ENCODE measurements at places on chromosomes 4 and X.
A peak's percentile ranks its signal among the peaks of the same experiment; 100 is the strongest.

DNA sequence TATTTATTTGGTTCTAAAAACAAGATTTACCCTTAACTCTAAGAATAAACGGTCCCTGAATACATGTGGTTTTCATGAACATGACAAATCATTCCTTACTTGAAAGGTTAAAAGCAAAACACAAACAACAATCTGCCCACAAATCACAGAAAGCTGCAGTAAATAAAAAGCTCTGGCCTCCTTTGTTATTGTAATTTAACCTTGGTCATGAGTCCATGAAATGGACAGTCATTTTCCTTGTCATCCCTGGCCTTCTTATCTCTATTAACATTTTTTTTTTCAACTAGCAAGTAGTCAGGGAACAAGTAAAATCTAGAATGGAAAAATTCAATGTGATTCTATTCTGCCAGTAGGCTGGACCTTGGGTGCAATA lies 92.7 kb downstream of the SCD5 start:
- DNase-seq: no peak

GRCh38 chr4:156137679-156138473 lies 184.2 kb upstream of the CTSO start:
- DNase-seq: no peak

DNA sequence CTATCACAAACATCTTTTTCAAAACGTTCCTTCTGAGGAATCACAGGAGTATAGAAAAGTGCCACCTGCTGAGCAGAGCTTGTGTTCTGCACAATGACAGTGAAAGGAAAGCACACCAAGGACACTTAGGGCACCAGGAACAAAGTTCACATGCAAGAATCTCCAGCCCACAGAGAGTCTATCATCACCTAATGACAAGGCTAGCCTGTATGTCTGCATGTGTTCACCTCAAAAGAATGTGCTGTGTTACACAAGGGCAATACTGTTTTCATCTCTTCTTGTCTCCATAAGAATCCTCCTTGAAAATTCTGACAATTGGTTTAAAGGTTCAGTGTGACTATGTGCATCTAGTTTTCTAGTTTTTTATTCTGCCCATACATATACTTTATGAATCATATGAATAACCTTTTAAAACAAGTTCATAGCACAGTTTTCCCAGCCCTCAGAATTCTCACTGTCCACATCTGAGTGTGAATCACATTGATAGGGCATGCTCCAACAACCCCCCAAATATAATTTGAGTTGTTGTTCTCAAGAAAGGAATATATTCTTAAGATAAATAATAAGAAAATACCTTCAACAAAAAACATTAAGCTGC lies 118.0 kb downstream of the PWWP3B start:
- peak; percentile 6 for DNase-seq

GRCh38 chr4:17068392-17068791 lies 169.9 kb upstream of the LDB2 start:
- DNase-seq: peak; percentile 60

DNA sequence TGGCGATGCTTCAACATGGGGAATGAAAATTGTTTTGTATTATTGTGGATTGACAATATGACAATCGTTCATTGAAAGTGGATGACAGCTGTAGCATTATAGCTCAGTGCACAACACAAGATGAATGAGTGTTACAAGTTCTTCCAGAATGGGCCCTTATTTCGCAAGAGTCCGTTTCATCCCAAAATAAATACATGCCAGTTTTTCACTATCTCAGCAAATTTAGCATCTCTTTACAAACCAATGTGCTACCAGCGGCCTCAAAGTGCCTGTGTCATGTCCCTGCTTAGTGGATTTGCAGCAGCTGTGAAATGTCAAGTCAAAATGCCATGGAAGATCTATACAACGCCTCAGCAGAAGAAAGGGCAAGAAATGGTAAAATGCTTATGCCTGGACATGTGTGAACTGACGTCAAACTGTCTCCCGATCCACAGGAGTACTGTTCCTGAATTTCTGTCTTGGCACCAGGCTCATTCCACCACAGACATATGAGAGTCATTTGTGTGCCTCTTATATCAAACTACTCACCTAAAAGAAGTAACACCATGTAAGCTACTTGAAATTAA lies 109.6 kb downstream of the MAML3 start:
- peak; percentile 12 for DNase-seq

- DNase-seq: peak; percentile 36
Observed at GRCh38 chr4:7423801-7424552, 10.8 kb downstream of the PSAPL1 start.

DNA sequence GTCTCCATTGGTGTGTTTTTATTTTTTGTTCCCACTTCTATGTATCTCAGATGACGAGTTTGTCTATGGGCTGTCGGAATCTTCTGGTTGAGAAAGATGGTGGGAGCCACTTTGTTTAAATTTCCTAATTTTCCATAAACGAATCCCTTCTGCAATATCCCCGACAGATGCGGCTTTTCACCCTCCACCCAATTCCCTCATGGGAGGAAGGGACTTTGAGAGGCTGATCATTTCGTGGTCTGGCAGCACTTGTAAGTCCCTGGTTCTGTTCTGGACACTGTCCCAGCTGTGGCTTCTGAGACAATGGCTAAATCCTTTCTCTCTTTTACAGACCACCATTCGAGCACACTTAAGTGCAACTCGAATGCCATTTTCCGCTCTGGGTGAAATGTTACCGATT lies 72.2 kb upstream of the PUDP start:
- DNase-seq: no peak

- DNase-seq: peak; percentile 7
Observed at GRCh38 chr4:1116838-1117237, 3.5 kb upstream of the RNF212 start.

DNA sequence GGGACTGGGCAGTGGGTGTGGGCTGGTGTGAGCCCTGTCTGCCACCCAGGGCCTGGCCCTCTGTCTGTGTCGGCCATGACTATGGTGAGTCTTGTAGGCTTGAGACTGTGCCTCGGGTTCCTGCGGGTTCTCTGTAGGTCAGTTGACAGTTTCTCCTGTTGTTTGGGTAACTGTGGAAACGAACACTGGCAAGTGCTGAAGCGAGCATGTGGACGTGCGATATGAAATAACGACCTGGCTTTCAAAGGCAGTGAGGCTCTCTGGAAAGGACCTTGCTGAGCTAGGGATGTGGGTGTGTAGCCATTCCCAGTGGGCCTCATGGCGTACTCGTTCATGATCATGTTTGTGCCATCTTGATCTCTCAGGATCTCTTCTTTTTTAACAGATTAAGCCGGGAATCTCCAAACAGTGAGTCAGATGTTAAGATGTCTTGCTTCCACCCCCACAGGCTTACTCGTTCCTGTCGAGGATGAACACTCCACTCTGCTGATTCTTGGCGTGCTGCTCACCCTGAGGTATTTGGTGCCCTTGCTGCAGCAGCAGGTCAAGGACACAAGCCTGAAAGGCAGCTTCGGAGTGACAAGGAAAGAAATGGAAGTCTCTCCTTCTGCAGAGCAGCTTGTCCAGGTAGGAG lies 41.3 kb downstream of the HTT start:
- DNase-seq: peak; percentile 31

DNA sequence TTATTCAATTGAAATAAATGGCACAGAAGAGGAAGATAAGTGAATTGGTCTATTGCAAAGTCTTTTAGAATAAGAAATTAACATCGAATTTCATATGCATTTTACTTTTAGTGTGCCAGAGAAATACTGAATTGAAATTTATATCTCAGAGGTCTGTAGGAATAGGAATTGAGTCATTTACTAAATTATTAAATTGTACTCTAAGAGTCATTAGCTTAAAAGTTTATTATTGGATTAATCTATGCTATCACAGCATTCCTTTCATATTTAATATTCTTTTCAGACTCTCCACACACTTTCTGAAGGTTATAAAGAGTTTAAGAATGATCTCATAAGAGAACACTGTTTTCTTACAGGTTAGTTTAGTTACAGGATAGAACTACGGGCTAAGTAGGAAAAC lies 2711.5 kb downstream of the ARAP2 start:
- no peak for DNase-seq

DNA sequence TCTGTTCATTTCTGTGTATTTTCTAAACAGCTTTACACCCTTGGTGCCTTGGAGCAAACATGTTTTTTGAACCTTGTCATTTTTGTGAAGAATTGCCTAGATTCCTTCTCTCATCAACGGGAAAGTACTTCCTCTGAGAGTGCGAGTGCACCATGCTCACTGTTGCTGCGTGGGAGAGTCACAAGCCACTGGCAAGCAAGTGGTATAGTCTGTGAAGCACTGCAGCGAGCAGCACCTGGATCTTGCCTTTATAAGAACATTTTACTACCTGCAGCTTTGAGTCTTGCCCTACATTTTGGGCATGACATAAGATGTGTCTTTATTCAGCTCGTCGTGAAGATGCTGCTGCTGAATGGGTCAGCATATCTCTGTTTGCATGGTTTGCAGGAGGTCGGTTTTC lies 44.9 kb downstream of the HADH start:
- DNase-seq: no peak

DNA sequence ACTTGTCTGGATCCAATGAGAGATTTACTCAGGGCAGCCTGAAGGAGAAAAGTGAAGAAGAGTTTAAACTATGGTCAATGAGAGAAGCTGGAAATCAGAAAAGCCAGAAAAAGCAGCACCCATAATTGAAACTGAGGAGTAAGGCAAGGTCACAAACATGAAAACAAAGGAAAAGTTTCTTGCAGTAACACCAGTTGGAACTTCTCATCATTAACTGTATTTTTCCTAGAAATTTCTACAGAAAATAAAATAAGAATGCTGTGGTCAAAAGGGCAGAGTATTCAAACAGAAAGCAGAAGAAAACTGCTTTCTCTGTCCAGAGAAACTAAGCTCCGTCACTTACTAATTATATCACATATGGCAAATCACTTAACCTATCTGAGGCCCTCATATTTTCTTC lies 102.2 kb downstream of the OR13H1 start:
- no peak for DNase-seq

DNA sequence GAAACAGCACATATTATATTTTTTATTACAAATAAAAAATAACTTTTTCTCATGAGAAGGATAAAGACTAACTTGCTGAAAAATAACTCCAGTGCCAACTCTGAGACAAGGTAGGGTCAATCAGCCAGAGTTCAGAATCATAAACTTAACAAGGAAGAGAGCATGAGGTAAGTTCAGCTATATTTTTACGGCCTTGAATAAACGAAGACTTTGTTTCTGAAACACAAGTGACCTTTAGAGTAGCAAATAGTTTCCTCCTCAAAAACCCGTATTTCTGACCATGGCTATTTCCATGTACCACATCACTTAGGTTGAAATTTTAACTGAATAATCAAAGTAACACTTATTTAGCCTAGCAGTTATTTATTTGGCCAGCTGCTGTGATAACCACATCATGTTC lies 45.5 kb downstream of the PRDM5 start:
- no peak for DNase-seq

DNA sequence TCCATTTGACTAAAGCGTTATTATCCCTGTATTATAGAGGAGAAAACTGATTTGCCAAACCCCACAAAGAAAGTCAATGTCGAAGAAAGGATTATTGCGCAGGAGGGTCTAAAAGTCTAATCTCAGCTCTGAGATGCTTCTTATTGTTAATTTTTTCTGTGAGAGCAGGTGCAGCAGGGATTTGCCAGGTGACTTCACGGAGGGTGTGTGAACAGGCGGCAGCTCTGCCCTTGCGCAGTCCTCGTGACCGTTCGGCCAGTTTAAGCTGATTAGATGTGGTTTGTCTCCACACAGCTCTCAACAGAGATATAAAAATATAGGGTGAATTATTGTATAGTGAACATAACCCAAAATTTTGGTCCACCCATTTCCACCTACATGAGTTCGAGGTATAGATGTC lies 28.5 kb downstream of the TENM3 start:
- no peak for DNase-seq

Measured in AG10803 (cell line).